Cardiac muscle cell (in vitro differentiated cells and primary cell): ENCODE measurements at places on chromosomes 11 and 22. TPM values are rescaled to one million over a fixed set of nuclear protein-coding genes. Genes with fewer than 3 reads are reported as not detected.

DNA sequence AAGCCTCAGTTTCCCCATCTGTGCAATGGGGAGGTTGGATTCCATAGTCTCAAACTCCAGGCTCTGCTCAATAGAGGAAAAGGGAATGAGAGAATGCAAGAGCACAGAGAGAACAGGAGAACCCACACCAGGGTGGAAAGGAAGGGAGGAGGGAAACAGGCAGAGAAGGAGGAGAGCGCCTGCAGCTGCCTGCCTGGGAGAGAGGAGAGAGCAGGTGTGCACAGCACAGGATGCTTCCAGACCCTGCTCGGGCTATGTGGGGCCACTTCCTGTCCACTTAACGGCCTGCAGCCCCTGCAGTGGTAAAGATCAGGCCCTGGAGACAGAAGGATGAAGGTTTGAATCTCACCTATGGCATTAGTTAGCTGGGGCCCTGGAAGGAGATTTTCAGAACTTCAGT lies 12.3 kb downstream of the LRRC32 start:
- DNase-seq = no peak

- no peak for DNase-seq
Measured at GRCh38 chr11:117172724-117173421, 5.7 kb upstream of the SIDT2 start.

DNA sequence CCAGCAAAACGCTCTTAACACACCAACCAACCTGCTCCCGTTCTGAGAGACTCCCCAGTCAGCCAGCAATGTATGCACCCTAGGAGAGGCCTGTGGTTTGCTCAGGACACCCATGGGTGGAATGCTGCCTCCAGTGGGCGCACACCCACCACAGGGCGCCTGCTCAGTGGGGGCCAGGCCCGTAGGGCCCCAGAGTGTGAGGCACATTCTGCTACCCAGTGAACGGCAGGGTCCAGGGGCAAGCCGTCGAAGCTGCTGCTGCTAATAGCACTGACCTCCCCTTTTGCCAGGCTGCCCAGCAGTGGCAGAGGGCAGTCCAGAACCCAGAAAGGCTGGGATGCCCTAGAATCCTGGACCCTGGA lies 12.8 kb downstream of the B3GAT1 start:
- DNase-seq = no peak

GRCh38 chr11:21933095-21933494 lies 259.8 kb upstream of the ANO5 start:
- DNase-seq = no peak

DNA sequence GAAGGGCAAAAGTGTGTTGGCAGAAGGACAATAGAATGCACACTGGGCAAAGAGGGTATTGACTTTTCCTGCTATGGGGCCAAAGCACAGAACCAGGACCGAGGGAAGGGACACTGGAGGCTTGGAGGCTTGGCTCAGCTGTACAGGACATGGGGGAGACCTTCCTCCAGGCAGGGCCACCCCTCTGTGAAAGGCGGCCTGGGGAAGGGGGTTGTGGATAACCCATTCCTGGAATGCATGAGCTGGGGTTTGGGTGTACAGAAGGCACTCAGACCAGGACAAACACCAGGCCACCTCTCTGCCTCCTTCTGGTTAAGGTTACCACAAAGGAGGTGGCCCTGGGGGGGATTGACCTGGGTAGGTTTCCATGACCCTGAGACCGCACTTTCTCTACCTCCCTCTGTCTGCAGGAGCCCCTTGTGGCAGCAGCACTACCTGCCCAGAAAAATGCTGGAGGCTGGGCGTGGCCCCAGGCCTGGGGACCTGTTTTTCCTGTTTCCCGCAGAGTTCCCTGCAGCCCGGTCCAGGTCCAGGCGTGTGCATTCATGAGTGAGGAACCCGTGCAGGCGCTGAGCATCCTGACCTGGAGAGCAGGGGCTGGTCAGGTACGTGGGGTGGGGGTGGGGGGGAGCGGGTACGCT lies 9.6 kb downstream of the P2RY2 start:
- no peak for DNase-seq

DNA sequence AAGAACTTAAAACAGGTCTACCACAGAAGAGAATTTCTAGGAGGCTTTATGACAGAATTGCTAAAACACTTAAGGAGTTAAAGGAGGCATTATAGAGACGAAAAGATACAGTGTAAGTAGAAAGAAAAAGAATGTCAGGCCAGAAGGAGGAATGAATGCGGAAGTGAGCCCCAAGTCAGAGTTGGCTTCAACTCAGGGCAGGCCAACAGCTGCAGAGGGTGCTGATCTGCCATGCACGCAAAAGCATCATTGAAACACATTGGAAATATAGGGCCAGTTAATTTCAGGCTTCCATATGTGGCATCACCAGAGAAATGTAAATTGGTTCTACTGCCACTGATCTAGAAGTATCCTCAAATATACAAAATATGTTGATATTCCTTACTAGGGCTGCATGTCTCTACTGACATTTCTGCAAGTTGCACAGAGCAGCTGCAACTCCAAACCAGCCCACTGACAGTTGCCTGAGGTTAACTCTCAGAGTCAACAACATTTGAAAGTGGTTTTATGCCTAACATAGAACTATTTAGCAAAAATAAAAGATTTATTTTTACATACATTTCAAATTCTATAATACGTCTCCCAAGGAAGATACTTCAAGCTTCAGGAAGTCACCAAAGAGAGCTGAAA lies 324.1 kb downstream of the C11orf87 start:
- no peak for DNase-seq

GRCh38 chr11:62217191-62217748 lies 8.8 kb downstream of the SCGB2A1 start:
- peak; percentile 10 for DNase-seq

DNA sequence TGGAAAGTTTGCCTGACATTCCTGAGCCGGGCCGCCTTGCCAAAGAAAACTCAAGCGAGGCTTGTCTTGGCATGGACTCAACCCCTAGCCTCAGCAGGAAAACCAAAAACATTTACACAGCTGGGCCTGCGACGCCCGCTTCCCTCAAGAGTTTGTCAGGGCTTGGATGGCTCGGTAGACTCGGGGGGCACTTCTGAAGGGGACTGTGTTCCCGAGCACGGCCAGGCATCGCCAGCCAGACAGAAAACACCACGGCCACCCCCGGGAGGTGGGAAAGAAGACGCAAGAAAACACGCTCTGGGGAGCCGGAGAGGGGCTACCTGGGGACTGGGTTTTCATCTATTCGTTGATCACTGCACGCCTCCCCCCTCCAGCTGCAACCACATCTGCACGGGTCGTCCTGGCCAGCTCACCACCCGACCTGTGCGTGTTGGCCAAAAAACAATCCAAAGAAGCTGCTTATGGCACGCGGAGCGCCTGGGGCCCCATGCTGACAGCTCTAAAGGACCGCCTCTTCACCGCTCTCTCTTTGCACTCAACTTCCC lies 380.7 kb downstream of the MN1 start:
- DNase-seq = no peak

DNA sequence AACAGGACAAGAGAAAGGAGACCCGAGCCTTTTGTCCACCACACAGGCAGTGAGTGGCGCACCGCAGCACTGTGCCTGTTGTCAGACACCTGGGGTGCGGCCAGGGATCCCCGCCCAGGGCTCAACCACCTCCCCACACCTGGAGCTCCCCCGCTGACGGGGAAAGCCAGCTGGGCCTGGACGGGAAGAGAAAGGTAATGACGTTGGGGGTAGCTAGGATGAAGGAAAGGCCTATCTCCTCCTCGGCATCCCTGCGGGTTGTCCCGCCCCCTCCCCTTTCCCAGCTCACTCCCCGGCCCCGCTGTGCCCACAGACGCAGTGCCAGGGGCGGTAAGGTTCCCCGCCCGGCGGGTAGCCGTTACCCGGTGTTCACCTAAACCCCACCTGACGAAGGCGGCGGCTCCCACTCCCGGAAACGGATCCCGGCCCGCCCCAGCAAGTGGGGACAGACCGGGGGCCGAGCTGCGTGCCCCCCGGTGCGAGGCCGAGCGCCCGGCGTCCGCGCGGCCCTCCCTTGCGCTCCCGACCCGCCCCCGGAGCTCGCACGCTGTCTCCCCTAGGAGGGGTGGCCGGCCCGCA lies 495 bp downstream of the HYOU1 start:
- peak; percentile 38 for DNase-seq

- DNase-seq = no peak
Measured at GRCh38 chr11:116893906-116894305, 56.5 kb upstream of the APOA1 start.

GRCh38 chr11:108775324-108775723 lies 110.5 kb downstream of the DDX10 start:
- no peak for DNase-seq

GRCh38 chr11:61829806-61830205 lies 1.7 kb downstream of the FADS2 start:
- no peak for DNase-seq

DNA sequence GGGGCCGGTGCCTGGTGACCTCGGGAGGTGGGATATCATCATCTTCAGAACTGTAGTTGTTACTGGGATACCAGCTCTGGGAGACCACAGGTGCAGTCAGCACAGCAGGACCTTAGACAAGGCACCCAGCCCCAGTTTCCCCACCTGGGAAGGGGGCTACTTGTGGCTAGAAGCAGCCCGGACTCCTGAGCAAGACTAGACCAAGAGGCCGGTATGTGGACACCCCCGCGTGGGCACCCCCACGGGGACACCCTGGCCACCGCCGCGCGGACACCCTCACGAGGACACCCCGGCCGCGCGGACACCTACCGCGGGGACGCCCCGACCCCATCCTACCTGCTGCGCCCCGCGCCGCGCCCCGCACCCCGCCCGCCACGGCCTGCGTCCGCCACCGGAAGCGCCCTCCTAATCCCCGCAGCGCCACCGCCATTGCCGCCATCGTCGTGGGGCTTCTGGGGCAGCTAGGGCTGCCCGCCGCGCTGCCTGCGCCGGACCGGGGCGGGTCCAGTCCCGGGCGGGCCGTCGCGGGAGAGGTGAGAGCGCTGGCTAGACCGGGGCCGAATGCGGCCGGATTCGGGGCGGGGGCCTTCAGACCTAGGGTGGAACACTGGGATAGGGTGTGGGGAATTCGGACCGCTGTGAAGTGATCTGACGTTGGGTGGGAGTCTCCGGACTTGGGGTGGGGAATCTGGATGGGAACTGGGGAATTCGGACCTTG lies at the start of the genes COMT and TXNRD2:
Gene COMT, plus strand, starts transcription at position 408 of the 718 bp plus-strand sequence. CDS start 20,755 bp downstream, outside the sequence.
Gene TXNRD2, minus strand, starts transcription at position 454 of the 718 bp plus-strand sequence. Its CDS starts 15 bp downstream, at position 439.
- DNase-seq = peak; percentile 65

GRCh38 chr11:99766811-99767210 lies 746.1 kb downstream of the CNTN5 start:
- peak; percentile 2 for DNase-seq

DNA sequence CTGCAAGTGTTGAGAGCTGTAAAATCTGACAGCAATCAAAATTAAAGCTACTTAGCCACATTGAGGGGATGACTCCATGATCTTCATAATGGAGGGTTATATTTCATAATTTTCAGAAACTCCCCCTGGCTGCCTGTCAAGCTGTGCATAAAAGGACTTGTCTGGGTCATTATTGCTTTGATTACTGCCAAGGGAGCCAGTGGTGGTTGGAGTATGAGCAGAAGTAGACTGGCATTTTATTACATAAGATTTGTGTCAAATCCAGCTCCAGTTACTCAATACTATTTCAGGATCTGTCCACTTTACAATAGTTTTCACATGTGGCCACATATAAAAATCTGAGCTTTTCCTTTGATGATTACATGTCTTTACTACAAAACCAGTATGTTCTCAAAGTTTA lies 108.9 kb upstream of the SLC5A12 start:
- no peak for DNase-seq

DNA sequence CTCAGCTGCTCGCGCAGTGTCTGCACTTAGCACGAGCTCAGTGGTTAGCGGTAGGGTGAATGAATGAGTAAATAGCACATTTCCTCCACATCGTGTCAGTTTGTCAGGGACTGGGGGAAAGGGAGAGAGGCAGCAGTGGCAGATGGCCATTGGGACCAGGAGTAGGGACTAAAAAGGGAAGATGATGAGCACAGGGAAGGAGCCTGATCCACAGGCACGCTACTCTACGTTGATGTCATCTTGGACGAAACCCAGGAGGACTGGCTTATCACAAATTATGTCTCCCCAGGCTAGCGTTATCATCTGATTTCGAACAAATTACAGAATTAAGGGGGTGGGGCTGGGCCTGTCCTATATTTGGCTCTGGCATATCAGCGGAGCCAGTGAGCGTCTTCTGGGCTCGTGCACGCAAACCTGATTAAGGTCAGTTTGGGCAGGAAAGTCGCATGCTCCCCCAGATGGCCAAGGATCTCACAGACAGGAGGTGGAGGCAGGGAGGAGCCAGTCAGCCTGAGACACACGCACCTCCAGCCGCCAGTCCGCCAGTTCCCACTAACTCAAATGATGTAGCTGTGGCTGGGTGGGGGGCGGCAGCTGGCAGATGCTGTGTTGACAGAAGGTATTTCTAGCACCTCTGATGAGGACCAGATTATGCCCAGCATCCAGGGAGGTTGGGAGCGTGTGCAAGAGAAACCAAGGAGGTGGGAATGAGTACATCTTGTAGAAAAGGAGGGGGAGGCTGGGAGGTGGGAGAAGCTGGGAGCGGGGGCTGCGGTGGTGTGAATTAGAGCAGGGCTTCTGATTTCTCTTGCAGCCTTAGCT lies 97.4 kb upstream of the PRDM11 start:
- peak; percentile 45 for DNase-seq

DNA sequence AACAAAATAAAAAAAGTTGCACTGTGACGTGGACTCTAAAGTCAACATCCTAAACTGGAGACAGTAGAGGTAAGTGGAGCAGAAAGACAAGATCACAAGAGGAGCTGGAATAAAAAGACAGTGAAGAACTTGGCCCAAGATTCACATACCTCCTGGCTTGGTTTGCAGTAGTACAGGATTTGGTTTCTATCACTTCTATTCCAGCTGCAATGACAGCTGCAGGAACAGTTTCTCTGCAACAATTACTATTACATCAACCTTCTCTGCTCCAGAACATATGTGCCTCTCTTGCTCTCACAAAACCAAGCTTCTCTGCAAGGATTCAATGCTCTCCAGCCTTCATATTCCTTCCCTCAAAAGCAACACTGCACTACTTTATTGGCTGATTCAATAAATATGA lies 7.8 kb upstream of the KDM2A start:
- DNase-seq = peak; percentile 46

DNA sequence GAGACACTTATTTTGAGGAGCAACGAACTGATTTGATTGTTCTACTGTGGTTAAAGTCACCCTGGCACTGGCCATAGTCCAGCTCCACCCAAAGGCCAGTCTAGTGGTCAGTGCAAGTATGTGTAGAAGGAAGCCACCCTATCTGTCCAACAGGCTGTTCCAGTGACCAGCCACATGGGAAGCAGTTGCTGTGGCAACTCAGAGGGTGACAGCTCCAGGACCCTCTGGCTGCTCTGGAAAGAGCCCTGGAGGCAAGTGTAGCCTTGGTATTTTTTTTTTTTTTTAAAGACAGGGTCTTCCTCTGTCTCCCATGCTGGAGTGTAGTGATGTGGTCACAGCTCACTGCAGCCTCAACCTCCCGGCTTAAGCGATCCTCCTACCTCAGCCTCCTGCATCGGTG lies 27.8 kb downstream of the LMO1 start:
- no peak for DNase-seq

- DNase-seq = no peak
Measured at GRCh38 chr11:3001496-3001895, 9.4 kb upstream of the NAP1L4 start.

- DNase-seq = no peak
Measured at GRCh38 chr11:8948886-8949285, 6.1 kb upstream of the ASCL3 start.

RPS6KA4 gene
- total RNA-seq = 28.2 and 30.4 TPM in 2 replicates

KCNA4 gene
- total RNA-seq = 1.4 and 7.1 TPM in 2 replicates

SH3BP1 gene
- total RNA-seq = 24.3 and 51.9 TPM in 2 replicates

C22orf31 gene
- not detected in 2 replicates for total RNA-seq

MUC5AC gene
- not detected in 2 replicates for total RNA-seq

OR4D5 gene
- 0.15 TPM in 1 of 2 replicates, not detected in the other for total RNA-seq

CDC42EP2 gene
- 1.1 and 2.1 TPM in 2 replicates for total RNA-seq

FBLN1 gene
- 24.2 and 53.8 TPM in 2 replicates for total RNA-seq

CDC45 gene
- 7.6 and 9.1 TPM in 2 replicates for total RNA-seq

RIMBP3C gene
- 1.1 and 3.2 TPM in 2 replicates for total RNA-seq

UBTFL1 gene
- total RNA-seq = not detected in 2 replicates

NPAS4 gene
- 1.2 TPM in 2 replicates for total RNA-seq

CRYBB3 gene
- not detected in 2 replicates for total RNA-seq

TPBGL gene
- 0.18 and 0.21 TPM in 2 replicates for total RNA-seq

PDE2A gene
- 0.18 and 0.92 TPM in 2 replicates for total RNA-seq
